ENCODE measurements at places on chromosomes 16 and 17. TPM values are rescaled to one million over a fixed set of nuclear protein-coding genes. Genes with fewer than 3 reads are reported as not detected.

DNA sequence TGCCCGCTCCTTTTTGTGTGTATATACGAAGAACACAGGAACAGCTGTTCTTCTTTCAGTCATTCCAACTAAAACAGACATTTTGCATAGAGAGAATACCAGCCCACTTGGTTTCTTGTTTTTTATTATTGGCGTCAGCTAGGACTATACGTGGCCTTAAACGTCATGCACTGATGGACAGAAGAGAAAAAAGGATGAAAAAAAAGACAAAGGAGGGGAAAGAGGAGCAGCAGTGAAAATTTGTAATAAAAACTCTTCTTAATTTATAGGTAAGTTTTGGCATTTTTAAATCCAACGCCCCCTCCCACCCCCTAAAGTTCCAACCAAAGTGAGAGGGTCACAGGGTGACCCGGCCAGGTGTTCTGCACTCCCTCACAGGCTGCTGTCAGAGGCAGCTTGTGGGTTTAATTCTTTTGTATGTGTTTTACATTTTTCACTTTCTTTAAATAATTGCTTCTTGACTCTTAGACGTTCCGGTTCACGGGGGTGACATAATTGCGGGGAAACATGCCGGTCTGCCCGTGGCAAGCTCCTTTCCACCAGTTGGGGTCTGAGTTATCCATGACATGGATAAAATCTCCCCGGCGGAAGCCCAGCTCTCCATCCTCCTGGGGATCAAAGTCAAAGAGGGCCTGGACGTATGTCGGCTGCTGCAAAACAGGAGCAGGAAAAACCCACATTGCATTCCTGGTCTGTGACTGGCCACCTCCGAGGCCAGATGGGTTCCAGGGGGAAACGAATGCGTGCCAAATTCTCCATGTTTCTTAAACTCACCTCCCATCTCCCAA, 30.9 kb upstream of the SLC25A19 start:
- H3K4me1 ChIP-seq, result no peaks in the 10 kb centered on the region
- no peak overlapping the region for H3K27ac ChIP-seq
- H3K27me3 ChIP-seq, result no peaks in the 10 kb centered on the region
- no peak overlapping the region for H3K4me3 ChIP-seq
- peaks cover 60% of the 10 kb centered on the region for H3K36me3 ChIP-seq
- DNase-seq, result no peak

DNA sequence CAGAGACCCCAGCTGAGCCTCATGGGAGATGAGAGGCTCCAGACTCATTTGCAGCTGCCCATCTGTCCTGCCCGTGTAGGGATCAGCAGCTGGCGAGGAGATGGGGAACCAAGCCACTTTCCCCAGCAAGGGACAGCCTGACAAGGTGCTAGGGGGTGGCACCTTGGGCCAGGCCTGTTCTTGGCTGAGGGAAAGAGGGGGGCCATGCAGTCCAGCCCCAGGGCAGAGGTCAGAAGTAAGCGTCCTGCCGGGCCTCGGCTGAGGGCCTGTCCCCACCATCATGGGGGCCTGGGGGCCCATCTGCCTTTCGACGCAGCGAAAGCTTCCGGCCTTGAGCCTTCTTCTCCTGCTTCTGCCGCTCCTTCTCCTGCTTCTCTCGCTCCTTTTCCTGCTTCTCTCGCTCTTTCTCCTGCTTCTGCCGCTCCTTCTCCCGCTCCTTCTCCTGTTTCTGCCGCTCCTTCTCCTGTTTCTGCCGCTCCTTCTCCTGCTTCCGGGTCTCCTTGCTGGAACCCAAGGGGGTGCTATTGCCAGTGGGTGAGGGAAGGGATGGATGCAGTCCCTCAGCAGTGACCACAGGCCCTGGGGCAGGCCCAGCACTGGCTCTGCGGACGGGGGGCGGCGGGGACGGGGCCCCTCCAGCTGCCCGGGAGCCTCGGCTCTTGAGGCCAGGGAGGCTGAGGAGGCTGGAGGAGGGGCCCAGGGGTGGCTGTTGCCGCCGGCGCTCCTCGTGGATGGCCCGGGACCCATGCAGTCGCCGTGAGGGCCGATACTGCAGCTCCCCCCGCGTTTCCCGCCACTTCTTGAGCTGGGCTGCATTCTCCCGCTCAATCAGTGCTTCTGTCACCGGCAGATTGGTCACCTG, 2.8 kb upstream of the CD2BP2 start:
- peaks cover 50% of the 10 kb centered on the region for H3K36me3 ChIP-seq
- H3K4me1 ChIP-seq, result peaks cover 33% of the 10 kb centered on the region
- DNase-seq, result no peak
- no peak overlapping the region for H3K27ac ChIP-seq
- no peak overlapping the region for H3K4me3 ChIP-seq
- H3K27me3 ChIP-seq, result no peaks in the 10 kb centered on the region

- H3K27me3 ChIP-seq, result no peaks in the 10 kb centered on the region
- H3K4me1 ChIP-seq, result no peaks in the 10 kb centered on the region
- no peak overlapping the region for H3K27ac ChIP-seq
- H3K4me3 ChIP-seq, result no peak overlapping the region
Observed at GRCh38 chr16:5580296-5580695, 482.7 kb upstream of the EEF2KMT start.

DNA sequence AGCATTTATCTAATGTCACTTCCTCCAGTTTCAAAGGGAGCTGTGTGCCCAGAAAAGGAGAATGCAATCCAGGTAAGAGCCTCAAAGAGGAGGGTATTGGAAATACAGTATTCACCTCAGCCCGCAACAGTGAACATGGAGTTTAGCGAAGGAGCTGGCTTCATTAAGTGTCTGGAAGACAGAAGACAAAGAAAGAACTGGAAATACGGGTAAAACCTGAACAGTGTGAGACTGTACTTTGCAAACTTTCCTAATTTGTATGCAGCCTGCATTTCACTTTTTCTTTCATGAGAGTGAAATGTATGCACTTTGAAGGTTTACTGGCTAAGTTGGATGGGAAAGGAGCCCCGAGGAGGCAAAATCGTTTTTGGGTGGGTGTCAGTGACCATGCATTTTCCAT, 478.4 kb downstream of the HS3ST3B1 start:
- DNase-seq, result no peak
- no peaks in the 10 kb centered on the region for H3K4me1 ChIP-seq
- H3K27ac ChIP-seq, result no peak overlapping the region
- H3K36me3 ChIP-seq, result no peaks in the 10 kb centered on the region
- no peak overlapping the region for H3K4me3 ChIP-seq
- H3K27me3 ChIP-seq, result peaks cover 3% of the 10 kb centered on the region

The HELZ gene
- 48.4 TPM for total RNA-seq

The RNF227 gene
- total RNA-seq, result 0.51 TPM

- no peak overlapping the region for H3K4me3 ChIP-seq
- no peaks in the 10 kb centered on the region for H3K27me3 ChIP-seq
- peaks cover 11% of the 10 kb centered on the region for H3K4me1 ChIP-seq
- no peaks in the 10 kb centered on the region for H3K36me3 ChIP-seq
Observed at GRCh38 chr16:72895951-72896350, 152.0 kb downstream of the ZFHX3 start.

DNA sequence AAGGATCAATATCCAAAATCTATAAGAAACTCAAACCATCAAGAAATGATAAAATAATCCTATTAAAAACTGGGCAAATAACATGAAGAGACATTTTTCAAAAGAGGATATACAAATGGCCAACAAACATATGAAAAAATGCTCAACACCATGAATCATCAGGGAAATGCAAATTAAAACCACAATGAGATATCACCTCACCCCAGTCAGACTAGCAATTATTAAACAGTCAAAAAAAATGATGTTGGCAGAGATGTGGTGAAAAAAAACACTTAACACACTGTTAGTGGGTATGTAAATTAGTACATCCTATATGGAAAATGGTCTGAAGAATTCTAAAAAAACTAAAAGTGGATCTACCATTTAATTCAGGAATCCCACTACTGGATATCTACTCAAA, 379.0 kb upstream of the SOX9 start:
- no peak overlapping the region for H3K4me3 ChIP-seq
- H3K4me1 ChIP-seq, result no peaks in the 10 kb centered on the region
- no peak for DNase-seq
- H3K27me3 ChIP-seq, result no peaks in the 10 kb centered on the region

The WNK4 gene
- total RNA-seq, result not detected

The DNAH3 gene
- total RNA-seq, result 1.7 TPM

The PPY gene
- total RNA-seq, result not detected

DNA sequence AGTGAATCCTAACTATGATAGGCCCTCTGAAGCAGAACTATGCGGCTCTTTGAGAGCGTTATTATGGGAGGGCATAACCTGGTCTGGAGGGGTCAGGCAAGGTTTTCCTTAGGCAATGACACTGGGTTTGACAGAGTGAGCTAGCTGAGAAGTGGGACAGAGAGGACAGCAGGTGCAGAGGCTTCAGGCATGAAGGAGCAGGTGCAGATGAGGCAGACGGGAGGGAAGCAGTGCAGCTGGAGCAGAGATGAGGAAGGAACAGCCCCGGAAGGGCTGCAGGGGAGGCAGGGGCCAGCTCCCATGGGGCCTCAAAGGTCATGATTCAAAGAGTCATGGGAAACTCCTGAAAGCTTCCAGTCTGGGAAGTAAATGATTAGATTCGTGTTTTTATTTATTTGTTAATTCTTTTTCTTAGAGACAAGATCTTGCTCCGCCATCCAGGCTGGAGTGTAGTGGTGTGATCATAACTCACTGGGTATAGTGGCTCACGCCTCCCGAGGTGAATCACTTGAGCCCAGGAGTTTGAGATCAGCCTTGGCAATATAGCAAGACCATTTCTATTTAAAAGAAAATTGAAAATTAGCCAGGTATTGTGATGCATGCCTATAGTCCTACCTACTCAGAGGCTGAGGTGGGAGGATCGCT, 5.4 kb downstream of the MARCHF10 start:
- no peak for DNase-seq
- H3K4me1 ChIP-seq, result no peaks in the 10 kb centered on the region
- H3K4me3 ChIP-seq, result no peak overlapping the region
- no peaks in the 10 kb centered on the region for H3K27me3 ChIP-seq

GRCh38 chr16:67115639-67116038, 5.9 kb downstream of the PHAF1 start:
- no peaks in the 10 kb centered on the region for H3K36me3 ChIP-seq
- DNase-seq, result no peak
- no peaks in the 10 kb centered on the region for H3K27me3 ChIP-seq
- no peak overlapping the region for H3K27ac ChIP-seq

The ZNF830 gene
- total RNA-seq, result 8.1 TPM

The TLCD1 gene
- 1.3 TPM for total RNA-seq

GRCh38 chr17:73506470-73507435, 137.5 kb downstream of the SDK2 start:
- H3K27me3 ChIP-seq, result no peaks in the 10 kb centered on the region
- no peak for DNase-seq
- H3K36me3 ChIP-seq, result no peaks in the 10 kb centered on the region
- H3K4me1 ChIP-seq, result no peaks in the 10 kb centered on the region
